ENCODE measurements at places on chromosomes 16 and 17.

- no peak for DNase-seq
Measured at GRCh38 chr17:956905-957304, 22.7 kb downstream of the NXN start.

DNA sequence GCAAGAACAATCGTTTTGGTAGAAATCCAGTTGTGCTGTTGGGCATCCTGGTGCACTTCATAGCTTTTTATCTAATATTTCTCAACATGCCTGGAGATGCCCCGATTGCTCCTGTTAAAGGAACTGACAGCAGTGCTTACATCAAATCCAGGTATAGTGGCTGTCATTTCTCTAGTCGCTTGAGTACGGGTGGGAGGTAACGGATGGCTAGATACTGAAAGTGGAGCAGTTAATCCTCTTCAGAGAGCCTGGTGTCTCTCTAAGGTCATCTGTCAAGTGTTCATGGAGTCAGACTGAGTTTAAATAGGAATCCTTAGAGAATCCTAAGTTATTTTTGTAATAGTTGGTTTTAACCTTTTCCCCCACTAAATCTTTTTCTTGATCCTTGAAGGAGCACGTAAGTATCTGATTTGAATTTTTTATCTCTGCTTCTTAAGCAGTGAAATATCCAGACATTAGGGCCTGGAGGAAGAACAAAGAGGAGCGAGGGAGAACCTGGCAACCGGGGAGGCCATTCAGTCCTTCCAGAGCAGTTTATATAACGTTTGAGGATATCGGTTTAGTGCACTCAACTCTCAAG, 37.2 kb downstream of the MFSD11 start:
- no peak for DNase-seq

- no peak for DNase-seq
Measured at GRCh38 chr16:6517020-6517720, 815.5 kb upstream of the RBFOX1 start.

DNA sequence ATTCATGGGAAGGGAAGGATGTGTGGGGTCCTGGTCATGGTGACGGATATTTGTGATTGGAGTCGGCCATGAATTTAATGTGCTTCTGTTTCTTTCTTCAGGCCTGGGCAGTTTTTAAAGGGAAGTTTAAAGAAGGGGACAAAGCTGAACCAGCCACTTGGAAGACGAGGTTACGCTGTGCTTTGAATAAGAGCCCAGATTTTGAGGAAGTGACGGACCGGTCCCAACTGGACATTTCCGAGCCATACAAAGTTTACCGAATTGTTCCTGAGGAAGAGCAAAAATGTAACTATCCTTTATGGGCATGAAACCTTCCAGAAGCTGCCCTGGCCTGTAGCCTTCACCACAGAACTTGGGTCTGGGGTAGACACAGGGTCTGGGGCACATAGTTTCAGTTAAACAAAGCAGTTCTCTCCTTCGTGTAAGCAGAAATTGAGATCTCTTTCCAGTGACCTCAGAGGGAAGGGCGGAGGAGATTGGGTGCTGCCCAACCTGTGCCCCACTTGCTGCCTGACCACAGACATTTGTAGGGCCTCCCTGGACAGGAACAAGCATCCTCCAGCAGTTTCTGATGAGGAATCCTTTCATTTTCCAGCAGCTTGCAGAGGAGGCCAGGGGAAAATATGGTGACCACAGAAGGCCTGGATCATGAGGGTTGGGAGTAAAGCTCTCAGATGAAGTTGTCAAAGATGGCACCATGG, 10.1 kb downstream of the IRF8 start:
- no peak for DNase-seq

DNA sequence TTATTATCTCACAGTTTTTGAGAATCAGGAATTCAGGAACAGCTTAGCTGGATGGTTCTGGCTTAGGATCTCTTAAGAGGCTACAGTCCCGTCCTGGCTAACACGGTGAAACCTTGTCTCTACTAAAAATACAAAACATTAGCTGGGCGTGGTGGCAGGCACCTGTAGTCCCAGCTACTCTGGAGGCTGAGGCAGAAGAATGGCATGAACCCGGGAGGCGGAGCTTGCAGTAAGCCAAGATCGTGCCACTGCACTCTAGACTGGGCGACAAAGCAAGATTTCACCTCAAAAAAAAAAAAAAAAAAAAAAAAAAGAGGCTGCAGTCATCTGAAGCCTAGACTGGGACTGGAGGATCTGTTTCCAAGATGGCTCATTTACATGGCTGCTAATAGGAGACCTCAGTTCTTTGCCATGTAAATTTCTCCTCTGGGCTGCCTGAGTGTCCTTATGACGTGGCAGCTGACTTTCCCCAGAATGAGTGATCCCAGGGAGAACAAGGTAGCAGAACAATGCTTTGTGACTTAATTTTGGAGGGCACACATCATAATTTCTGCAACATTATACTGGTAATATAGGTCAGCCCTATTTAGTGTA, 95.8 kb upstream of the CORO6 start:
- DNase-seq: no peak

- no peak for DNase-seq
Measured at GRCh38 chr17:76848670-76849069, 19.5 kb upstream of the MGAT5B start.

DNA sequence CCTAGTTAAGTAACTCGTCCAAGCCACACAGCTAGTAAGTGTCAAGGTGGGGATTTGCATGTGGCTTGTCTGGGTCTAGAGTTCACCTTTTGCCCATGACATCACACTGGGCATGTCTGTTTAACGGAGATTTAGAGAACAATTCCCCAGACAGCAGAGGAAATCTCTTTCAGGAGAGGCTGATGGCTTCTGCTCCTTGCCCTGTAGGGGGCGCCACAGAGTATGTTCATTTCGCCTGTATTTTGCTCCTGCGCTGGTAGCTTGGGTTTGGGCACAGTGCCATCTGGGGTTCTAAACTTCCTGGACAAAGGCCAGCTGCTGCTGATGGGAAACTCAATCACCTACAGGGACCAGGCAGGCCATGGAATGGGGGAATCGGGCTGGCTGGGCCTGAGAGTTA, 20.4 kb downstream of the OTOA start:
- no peak for DNase-seq

GRCh38 chr16:5639531-5639930, 541.9 kb upstream of the EEF2KMT start:
- DNase-seq: no peak

DNA sequence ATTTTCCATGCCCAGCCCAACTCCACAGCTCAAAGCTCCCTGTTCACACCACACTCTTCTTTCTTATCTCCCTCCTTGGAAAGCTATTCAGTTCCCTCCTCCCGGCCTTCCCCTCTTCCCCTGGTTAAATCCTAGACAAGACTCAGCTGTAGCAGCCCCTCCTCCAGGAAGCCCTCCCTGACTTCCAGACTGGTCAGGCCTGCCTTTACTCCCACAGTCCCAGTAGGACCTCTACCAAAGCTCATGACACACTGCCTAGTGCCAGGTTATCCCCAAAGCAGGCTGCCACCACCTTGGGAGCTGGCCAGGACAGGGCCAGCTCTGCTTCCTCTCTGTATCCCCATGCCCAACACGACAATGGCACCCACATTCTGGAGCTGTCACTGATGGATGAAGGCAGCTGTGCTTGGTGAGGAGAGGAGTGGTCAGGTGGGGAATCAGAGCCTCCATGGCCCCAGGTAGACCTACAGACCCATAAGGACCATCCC, 50.0 kb downstream of the BEAN1 start:
- DNase-seq: no peak

DNA sequence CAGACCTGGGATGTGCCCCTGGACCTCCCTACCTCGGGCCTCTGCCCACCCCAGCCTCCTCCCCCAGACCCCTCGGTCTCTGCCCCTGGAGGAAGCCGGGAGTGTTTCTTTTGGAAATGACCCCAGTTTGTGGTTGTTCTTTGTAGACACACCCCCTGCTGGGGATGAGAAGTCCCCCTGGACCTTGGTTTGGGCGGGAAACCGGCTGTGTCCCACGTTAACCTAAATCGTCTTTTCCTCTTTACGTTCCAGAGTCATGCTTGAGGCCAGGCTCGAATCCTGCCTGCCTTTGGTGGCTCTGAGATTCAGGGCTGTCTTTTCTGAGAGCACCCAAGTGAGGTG, 116.6 kb downstream of the METRNL start:
- DNase-seq: no peak

DNA sequence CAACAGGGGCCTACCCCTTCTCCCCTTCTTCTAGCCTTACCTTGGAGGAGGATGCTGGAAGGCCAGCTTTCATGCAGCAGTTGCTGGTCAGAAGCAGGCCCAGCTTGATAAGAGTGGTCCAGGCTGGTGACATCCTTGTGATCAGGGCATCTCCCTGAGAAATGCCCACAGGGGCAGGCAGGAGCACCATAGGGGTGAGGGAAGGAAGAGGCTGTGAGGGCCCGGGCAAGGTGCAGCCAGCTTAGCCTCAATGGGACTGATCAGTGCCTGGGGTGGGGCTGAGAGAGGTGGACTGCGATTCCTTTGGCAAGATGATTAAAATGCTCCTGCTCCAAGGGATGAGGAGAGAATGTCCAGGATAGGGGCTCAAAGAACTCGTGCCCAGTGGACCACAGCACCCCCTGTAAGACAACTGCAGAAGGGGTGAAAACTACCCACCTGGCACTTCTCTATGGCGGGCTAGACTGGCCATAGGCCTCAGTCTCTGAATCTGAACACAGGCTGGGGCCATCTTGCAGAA, 9.5 kb upstream of the GALK1 start:
- DNase-seq: no peak

DNA sequence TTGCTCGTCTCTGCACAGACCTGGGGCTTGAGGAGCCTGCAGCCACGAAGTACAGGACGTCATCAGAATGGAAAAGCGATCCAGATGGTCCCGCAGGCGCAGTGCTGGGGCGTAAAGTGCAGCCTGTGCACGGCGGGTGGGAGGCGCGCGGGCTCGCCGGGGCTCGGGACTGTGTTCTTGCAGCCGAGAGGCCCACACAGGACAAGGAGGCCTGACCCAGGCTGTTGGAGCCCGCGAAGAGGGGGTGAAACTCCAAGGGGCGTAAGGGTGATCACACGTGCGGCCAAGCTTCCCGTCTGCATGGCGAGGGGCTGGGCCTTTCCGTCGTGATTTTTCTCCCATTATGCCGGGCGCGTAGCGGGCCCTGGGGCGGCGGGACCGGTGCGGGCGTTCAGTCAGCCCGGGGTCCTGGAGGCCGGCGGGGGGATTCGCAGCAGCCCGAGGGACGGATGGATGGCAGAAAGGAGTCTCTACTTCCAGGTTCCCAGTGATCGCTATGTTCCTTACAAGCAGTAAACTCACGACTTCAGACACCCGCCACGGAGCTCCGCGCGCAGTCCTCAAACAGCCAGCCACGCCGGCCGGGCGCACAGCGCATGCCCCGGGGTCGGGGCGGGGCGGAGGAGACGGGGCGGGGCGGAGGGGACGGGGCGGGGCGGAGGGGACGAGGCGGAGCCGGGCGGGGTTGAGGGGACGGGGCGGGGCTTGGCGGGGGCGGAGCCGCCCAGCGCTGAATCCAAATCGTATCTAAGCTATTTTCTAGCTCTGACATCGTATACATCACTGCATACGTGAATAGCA, 141.0 kb upstream of the KCNJ18 start:
- peak; percentile 79 for DNase-seq

DNA sequence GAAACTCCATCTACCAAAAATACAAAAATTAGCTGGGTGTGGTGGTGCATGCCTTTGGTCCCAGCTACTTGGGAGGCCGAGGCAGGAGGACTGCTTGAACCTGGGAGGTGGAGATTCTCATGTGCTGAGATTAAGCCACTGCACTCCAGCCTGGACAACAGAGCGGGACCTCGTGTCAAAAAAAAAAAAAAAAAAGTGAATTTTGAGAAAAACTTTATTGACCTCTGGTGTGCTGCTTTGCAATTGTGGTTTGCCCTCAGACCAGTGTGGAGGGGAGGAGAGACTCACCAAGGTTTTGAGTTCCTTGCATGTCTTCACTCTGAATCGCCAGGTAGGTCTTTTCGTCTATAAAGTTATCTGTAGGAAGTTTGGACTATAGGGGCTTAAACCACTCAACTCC, 145.2 kb downstream of the CPPED1 start:
- no peak for DNase-seq

DNA sequence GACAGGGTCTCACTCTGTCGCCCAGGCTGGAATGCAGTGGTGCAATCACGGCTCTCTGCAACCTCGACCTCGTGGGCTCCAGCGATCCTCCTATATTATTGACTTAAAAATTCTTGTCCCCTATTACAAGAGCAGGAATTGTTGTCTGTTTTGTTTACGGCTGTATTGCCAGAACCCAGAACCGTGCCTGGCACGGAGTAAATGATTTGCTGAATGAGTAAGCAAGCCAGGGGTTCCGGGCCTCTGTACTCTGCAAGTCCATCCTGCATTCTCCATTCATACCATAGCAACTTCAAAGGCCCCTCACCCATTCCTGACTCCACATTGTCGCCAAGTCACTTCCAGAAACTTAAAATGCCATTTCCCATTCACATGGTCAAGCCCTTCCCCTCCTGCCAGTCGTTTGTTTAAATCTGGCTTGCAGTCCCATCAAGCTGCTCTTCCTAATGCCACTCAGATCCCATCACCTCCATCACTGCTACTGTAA, 6.9 kb downstream of the ADCY9 start:
- no peak for DNase-seq

DNA sequence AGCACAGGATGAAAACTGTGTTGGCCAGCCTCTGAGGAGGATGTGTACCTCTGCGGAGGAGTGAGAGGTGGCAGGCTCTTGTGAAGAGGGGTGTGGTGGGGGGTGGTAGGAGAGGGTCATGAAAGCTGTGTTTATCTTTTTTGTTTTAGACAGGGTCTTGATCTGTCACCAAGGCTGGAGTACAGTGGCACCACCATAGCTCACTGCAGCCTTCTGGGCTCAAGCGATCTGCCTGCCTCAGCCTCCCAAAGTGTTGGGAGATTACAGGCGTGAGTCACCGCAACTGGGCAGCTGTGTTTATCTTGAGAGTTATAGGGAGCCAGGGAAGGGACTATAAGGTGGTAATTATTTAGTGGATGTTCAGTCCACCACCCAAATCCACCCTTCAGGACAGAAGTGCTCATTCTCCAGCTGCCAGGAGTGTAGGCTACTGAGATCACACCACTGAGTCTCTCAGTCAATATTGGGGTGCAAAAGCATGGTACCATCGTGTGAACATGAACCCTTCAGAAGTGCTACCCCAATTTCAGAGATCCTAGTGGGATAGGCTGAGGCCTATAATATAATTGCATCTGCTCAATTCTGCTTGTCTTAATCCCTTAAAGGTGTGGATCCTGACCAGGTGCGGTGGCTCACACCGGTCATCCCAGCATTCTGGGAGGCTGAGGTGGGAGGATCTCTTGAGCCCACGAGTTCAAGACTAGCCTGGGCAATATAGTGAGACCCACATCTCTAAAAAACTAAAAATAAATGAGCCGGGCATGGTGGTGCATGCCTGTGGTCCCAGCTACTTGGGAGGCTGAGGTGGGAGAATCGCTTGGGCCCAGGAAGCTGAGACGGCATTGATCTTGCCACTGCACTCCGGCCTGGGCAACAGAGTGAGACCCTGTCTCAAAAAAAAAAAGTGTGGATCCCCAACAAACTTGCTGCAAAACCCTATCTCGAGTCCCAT, 788 bp upstream of the EXOC3L1 start:
- DNase-seq: no peak

GRCh38 chr17:49964303-49964768, 4.7 kb upstream of the DLX4 start:
- DNase-seq: no peak

DNA sequence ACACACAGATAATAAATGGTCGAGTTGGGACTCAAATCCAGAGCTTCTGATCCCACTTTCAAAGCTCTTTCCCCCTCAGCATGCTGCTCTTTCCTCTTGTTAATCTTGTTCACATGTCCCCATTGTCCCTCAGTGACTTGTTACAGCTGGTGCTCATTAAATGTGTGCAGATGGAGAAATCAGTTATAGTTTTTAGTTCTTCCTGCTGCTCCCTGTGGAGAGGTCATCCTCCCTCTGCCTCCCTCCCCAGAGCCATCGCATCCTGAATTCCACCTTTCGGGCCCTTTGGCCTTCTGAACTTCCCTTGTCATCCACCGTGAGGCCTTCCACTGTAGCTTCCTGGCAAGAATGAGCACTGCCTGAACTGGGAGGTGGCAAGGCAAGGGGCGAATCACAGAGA, 179.6 kb downstream of the WSCD1 start:
- no peak for DNase-seq
